ENCODE measurements at places on chromosomes 2 and 18. TPM values are rescaled to one million over a fixed set of nuclear protein-coding genes. Genes with fewer than 3 reads are reported as not detected.

Gene MPP4
- not detected for total RNA-seq

DNA sequence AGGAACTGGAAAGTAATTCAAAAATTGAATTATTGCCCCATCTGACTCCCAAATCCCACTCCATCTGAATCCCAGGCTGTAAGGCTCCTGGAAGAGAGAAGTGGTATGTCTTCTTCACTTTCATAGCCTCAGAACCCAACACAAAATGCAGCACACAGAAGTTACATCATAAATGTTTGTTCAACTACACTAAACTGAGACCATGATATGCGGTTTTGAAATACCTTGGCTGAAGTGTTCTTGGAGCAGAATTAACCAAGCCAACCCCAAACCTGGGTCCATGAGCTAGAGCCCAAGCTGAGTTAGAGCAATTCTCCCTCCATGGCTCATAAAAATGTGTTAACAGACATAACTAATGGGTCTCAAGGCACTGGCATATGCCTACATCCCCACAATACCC, 23.3 kb downstream of the NEB start:
- no peak for DNase-seq

Gene SERPINB3
- not detected for total RNA-seq

- DNase-seq, result no peak
These were observed 71.9 kb upstream of the NFU1 start for GRCh38 chr2:69509011-69509749.

DNA sequence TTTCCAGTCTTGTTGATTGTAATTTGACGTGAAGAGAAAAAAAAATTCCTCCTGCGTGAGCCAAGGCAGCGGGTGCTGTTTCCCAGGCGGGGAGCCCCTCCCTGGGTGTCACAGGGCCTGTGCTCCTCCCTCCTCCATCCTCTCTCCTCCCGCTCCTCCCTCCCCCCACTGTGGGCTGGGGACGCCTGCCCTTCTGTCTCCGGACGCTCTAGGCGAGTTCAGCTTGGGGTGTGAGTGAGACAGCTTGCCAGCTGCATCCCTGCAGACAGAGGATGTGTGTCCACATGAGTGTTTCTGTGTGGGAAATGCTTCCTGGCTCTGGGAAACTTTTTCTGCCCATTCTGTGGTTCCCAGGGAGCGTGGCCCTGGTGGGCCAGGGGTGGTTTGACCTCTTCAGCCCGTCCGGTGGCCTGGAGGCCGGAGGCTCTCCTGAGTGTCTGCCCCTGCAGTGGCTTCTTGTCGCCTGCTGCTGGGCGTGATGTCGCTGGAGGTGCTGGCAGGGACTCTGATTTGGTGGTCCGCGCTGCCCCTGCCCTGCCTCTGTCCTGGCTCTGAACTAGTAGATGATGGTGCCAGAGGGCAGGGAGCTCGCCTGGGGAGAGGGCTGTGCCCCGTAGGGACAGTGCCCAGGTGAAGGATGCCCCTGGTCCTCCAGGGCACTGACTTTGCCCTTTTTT, 96.4 kb downstream of the USP40 start:
- DNase-seq, result peak; percentile 45

Gene LOXHD1
- total RNA-seq, result not detected

DNA sequence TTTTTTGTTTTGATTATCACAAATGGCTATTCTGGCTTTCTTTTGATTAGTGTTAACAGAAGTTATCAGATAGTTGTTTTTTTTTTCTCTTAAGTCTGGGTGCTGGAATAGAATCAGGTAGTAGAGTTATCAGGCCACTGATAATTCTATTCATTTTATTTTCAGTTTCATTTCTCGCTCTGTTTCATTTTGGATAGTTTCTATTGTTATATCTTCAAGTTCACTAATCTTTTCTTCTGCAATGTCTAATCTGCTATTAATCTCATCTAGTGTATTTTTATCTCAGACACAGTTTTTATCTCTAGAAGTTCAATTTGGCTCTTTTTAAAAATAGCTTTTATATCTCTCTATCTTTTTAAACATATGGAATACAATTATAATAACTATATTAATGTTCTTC, 241.8 kb upstream of the EPC2 start:
- DNase-seq, result no peak

Gene PNKD
- 20.1 TPM for total RNA-seq

Gene ELMOD3
- 22.7 TPM for total RNA-seq

DNA sequence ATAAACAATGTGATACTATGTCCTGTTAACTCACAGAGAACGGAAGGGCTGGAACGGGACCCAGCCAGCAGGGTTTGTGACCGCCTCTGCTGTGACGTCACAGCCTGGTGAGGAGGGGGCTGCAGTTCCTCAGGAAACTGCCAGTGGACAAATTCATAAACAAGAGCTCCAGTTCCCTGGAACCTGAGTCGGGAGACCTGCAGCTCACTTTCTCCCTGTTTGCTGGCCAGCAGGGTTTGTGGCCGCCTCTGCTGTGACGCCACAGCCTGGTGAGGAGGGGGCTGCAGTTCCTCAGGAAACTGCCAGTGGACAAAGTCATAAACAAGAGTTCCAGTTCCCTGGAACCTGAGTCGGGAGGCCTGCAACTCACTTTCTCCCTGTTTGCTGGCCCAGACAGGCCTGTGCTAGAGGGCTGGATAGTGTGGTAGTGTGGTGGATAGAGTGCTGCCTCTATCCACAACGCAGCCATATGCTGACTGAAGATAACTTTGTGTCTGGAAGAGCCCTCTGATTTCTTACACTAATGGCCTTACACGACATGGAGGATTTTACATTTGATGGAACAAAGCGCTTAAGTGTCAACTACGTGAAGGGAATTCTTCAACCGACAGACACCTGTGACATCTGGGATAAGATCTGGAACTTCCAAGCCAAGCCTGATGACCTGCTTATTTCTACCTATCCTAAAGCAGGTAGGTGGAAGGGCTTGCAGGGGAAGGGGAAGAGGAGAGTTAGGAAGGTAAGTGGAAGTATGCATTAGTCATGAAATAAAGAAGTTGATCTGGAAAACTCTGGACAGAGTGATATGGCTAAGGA, at the start of gene SULT1C4:
SULT1C4 (plus strand) TSS at position 140 of the 816 bp plus-strand sequence; CDS start at position 524, 384 bp downstream.
- DNase-seq, result no peak

Gene CIB4
- total RNA-seq, result not detected

Gene KCNG3
- not detected for total RNA-seq

- no peak for DNase-seq
These were observed 69.1 kb upstream of the PXDN start for GRCh38 chr2:1813371-1813770.

GRCh38 chr2:236177604-236177966, 9.4 kb upstream of the GBX2 start:
- DNase-seq, result peak; percentile 20

DNA sequence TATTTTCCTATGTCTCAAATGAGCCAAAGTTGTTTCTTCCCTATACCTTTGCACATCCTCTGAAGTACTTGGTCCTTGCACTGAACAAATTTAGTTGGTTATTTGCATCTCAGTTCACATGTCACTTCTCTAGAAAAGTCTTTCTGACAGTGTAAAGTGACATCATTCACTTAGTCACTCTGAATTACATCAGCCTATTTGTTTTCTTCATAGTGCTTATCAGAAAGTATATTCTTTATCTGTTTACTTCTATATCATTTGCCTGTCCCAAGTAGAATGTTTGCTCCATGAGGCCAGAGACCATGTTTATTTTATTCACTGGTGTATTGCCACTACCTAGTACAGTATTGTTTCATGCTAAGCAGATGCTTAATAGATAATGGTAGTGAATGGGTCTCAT, 173.7 kb downstream of the HNMT start:
- DNase-seq, result no peak

Gene CYRIA
- total RNA-seq, result 8.0 TPM

- no peak for DNase-seq
These were observed 31.2 kb downstream of the LHCGR start for GRCh38 chr2:48724278-48724677.

GRCh38 chr2:237597196-237598145, 6.9 kb upstream of the RAB17 start:
- no peak for DNase-seq

- DNase-seq, result no peak
These were observed 81.7 kb upstream of the HK2 start for GRCh38 chr2:74751981-74752851.

DNA sequence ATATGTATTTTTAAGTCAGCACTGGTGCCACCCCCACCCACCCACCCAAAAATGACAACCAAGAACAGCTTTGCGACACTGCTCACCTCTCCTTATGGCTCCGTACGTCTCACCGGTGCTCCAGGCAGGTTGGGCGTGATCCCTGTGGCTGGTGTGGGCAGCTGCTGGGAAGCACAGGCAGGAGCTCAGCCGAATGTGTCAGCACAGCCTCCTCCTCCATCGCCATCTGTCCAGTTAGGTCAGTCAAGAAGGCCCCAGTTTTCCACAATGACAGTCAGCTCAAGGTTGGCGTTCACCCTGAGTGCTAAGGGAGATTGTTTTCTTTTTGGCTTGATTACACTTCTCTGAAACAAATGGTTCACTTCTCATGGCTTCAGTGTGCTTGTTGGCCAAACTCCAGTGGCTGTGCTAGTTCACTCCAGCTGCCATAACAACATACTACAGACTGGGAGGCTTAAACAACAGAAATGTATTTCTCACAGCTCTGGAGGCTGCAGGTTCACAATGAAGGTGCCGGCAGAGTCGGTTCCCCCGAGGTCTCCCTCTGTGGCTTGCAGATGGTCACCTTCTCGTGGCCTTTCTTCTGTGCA, 30.2 kb downstream of the AMER3 start:
- DNase-seq, result no peak

Gene RBKS
- total RNA-seq, result 0.41 TPM

DNA sequence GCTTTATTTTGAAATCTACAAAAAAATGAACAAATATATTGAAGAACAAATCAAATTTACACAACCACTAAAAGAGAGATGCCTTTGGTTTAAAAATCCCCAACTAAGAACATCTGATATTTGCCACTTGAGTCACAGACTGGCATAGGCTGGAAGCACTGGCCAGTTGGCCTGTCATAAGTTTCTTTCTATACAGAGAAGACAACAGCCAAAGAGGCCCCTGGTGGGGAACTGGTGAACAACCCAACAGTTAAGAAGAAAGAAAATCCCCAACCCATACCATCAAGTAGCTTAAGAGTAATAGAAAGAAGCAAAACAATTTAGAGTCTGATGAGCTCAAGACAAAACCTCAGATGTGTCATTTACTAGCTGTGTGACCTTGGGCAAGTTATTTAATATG, 45.5 kb downstream of the OSR1 start:
- no peak for DNase-seq

Gene PCGF1
- 23.6 TPM for total RNA-seq

Gene GREB1
- total RNA-seq, result 2.0 TPM

All from gastrocnemius medialis (tissue), 4 donors.